ENCODE measurements at places on chromosomes 5 and 9.

DNA sequence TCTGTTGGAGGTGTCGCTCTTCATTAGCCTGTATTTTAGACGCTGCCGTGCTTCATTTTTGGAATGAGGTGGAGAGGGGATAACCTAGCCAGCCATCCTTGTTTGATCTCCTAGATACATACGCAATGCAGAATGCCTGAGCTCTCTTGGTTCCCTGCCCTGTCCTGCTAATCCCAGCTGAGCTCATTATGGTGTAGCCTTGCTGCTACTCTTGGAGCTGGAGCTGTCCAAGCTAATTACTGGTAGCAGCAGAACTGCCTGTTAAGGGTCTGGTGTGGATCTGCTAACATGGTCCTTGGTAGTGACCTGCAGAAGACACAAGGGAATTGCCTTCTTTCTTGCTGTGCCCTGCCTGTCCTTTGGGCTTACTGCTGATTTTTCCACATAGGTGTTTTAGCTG, 207.9 kb downstream of the CNTLN start:
- no peak for DNase-seq

DNA sequence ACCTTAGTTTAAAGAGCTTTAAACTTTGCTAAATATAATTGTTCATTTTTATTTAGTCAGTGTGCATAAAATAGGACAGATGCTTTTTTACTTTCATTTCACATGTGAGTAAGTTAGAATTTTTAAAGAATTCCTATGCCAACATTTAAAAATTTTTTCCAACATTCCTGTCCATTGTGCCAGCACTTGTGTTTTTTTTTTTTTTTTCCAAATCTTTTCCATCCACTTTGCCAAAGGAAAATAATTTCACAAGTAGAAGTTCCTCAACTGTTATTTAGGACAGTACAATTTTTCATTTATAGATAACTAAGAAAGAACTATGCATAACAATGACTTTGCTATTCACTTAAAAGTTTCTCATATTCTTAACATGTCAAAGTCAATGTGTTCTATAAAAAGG, 189.5 kb downstream of the ADAMTS6 start:
- DNase-seq: no peak

GRCh38 chr5:91928754-91929521, 545.8 kb upstream of the ARRDC3 start:
- no peak for DNase-seq

- no peak for DNase-seq
Measured at GRCh38 chr9:4266602-4267001, 33.3 kb downstream of the GLIS3 start.

GRCh38 chr5:1820926-1821325, 19.7 kb downstream of the NDUFS6 start:
- no peak for DNase-seq

- no peak for DNase-seq
Measured at GRCh38 chr5:128799945-128800344, 165.3 kb upstream of the SLC27A6 start.

- no peak for DNase-seq
Measured at GRCh38 chr9:84554069-84554664, 115.4 kb upstream of the NTRK2 start.

DNA sequence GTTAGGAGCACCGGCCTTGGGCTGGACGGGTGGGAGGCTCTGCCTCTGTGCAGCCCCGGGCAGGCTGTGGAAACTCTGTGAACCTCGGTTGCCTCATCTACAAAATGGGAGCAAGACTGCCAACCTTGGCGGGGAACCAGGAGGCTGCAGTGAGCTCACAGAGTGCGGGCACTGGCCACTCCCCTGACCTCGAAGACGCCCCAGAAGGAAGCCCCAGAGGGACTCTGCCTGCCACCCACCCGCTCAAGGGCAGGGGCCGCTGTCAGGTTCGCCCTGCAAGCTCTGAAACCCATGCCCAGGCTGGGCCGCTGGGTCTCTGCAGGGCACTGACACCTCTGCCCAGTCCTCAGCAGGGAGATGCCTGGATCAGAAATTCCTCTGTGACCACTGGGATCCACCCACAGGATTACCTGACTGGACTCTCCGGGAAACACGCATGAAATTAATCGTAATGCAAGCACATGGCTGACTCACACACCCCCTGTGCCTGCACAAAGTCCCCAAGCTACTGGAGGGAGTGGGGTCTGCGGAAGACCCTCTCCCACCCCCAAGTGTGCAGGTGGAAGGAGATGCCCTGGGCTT, 7.4 kb downstream of the CCDC187 start:
- no peak for DNase-seq

DNA sequence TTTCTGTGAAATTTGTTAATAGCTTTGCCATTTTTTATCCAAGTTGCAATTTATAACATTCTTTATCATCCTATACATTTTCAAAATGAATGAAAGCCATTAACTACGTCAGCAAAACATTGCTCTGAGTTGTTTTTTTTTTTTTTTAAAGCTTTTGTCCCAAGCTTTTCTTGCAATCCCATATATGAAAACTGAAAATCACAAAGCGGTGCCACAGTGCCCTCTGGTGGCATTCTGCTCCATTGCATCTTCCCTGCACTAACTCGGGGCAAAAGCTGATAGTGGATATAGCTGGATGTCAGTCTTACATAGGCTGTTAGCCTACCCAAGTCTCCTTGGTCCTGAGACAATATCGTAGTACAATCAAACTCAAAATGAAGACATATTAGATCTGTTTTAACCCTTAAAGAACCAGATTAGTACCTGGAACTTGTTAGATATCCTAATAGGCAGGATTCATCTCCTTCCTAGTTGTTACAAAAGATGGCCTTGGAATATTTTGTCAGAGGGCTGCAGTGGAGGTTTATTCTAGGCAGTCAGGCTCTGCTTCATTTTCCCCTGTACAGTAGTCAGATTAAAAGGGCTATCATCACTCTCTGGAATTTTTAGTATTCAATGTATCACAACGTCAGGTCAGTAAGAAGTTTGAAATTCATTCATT, 669.9 kb downstream of the PTPRD start:
- DNase-seq: peak; percentile 23

GRCh38 chr9:9945966-9946365, 666.8 kb downstream of the PTPRD start:
- no peak for DNase-seq

DNA sequence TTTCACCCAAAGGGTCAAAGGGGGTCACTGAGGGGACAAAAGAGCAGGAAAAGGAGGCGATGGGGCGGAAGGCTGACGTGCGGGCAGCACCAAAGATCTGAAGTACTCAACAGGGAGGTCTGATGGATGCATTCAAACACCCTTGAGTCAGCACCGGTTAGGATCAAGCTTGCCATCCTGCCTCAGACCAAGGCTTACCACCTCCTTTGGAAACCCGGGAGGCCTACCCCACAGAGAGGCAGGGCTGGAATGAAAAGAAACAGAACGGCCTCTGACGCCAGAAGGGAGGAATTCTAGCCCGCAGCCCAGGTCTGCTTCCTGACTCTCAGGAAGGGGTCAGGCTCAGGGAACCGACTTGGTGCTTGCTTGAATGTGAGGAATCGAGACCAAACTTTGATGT, 125.6 kb downstream of the PAPPA start:
- no peak for DNase-seq

DNA sequence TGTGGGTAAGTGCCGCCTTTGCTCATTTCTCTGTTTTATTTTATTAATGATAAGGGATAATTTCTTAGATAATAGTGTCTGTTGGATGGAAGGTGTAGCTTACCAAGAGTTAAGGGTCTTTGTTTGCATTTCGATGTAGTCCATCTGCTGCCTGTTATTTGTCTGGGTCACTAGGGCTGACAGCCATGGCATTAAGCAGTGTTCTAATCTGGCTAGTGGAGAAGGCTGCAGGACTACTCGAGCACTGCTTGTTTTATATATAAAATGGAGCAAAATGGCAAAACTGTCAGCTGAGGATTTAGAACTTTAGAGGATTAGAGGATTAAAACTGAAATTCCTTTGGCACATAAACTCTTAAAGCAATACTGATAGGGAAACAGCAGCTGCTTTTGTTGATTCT, 67.5 kb downstream of the C7 start:
- no peak for DNase-seq

GRCh38 chr5:15425766-15426165, 74.2 kb upstream of the FBXL7 start:
- DNase-seq: no peak

DNA sequence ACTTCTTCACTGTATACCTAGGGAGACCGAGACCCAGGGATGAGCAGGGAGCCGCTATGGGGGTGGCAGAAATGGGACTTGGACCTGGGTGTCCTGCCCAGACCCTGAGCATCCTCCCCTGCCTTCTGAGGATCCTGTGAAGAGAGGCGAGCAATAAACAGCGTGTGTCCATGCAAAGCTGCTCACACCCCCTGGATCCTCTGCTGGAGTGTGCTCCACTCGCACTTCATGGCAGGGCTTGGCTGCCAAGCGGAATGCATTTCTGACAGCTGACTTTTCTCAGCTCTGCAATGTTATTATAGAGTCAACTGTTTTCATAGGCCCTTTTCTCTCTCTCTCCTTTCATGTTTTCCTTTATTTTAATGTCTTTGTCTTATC, 31.0 kb upstream of the ALDH1B1 start:
- no peak for DNase-seq

DNA sequence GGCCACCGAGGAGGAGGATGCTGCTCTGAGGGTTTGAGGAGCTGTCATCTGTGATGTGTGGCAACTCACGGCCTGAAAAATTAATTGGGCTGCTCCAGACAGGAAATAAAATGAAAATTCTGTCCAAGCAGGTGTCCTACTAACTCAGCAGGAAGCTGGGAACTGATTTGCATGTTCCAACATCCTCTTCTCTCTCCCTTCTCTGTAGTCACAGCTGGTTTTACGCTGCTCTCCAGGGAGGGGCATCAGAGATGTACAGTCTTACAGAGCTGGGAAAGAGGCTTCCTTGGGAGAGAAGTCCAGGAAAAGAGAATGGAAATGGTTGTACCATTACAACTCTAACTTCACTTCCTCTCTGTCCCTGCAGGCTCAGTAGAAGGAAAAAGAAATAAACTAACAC, 24.2 kb upstream of the SIL1 start:
- DNase-seq: no peak

GRCh38 chr5:144378681-144379080, 208.0 kb downstream of the KCTD16 start:
- DNase-seq: no peak

DNA sequence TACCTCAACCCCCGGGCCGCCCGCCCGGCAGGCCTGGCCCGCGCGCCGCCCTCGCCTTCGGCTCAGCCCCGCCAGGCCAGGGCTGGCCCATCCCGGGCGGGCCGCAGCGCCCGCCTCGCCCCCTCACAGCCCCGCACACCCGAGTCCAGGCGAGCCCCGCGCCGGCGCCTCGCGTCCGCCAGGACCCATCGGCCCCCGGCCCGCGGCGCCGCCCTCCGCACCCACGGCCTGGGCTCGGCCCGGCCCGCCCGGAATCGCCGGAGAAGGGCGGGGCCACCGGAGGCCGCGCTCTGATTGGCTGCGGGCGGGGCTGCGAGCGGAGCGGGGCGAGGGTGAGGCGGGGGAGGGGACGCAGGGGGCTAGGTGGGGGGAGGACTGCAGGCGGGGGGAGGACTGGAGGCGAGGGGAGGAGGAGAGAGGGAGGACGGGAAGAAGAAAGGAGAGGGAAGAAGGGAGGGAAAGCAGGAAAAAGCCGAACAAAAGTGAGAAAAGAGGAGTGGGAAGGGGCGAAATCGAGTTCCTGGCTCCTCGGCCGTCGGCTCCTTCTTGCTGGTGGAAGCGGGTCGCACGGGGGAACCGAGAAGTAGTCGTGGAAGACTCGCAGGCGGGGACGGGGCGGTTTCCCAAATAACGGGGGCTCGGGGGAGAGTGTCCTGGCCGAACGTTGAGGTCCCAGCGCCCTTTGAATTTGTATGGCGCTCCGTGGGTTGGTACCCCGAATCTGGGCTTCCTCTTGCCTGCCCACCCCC, 472 bp upstream of the UBTD2 start:
- peak; percentile 75 for DNase-seq

DNA sequence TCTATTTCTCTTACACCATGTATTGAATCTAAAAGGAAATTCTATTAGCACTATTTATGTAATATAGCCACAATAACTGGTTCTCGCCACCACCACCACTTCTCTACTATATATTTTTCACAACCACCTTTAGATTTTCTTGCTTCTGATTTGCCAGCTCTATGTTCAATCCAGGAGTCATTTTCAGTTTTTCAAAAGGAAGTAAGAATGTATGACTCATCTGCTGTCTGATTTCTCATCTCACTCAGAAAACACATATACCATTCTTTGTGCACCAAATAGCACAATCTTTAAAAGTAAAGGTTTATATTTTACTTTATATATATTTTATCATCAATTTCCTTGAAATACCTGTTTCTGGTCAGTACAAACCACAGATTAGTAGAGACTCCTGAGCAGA, 1127.5 kb downstream of the TAF11L14 start:
- no peak for DNase-seq

GRCh38 chr9:19410195-19410503, 1.3 kb downstream of the ACER2 start:
- no peak for DNase-seq

DNA sequence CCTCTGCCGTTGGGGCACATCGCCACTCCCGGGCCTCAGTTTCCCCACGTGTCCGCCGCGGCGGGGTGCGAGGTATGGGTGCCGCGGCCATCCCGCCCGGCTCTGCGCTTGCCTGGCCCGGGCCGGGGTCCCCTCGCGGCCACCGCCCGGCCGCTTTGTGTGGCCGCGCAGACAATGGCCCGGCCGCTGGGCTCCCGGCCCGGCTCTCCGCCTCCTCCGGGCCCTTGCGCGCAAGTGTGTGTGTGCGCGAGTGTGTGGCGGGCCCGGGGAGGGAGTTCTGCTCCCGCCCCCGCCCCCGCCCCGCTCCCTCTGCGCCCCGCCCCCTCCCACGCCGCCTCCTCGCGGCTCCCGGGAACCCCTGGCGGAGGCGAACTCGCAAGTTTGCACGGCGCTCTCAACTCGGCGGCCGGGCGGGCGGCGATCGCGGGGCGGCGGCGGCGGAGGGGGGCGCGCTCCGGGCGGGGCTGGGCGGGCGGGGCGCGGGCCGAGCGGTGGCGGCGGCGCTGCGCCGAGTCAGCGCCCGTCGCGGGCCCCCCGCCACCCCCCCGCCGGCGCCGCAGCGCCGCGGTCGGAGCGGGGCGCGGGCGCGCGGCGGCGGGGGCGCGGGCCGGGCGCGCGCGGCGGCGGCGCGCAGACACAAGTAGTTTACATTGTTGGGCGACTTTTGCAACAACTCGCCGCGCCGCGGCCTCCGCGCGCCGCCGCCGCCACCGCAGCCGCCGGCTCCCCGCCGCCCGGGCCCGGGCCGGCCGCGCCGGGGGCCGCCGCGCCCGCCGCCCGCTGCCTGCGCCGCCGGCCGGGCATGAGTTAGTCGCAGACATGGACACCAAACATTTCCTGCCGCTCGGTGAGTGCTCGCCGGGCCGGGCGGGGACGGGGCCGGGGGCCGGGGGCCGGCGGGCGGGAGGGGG, at the start of gene RXRA:
Gene RXRA, plus strand, starts transcription at position 643 of the 911 bp plus-strand sequence. Its CDS starts 177 bp downstream, at position 820.
- peak; percentile 67 for DNase-seq

All from fibroblast of the conjunctiva (primary cell).